ENCODE measurements at places on chromosomes 16 and 17.

GRCh38 chr17:4477255-4477791, 21.4 kb upstream of the SPNS2 start:
- no peak for DNase-seq

DNA sequence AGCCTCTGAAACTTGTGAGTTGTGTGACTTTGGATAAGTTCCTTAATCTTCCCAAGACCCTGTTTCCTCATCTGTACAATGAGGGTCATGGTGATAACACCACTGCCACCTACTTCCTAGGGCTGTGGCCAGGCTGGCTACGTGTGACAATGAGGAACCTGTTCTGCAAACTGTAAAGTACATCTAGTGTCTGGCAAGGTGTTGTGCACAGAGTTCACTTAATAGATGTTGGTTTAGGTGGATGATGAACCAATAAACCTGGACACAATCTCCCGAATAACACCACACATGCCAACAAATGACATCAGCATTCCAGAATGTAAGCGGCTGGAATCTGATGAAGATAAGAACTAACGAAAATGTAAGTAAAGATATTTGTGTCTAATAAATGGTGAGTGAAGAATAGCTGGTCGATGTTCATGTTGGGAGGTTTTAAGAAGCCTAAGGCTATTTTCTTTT, 82.3 kb downstream of the MARCHF10 start:
- no peak for DNase-seq

- DNase-seq: no peak
These were observed 32.7 kb downstream of the AP1G1 start for GRCh38 chr16:71775949-71776348.

- DNase-seq: no peak
These were observed 11.2 kb upstream of the CLEC19A start for GRCh38 chr16:19274165-19274797.

DNA sequence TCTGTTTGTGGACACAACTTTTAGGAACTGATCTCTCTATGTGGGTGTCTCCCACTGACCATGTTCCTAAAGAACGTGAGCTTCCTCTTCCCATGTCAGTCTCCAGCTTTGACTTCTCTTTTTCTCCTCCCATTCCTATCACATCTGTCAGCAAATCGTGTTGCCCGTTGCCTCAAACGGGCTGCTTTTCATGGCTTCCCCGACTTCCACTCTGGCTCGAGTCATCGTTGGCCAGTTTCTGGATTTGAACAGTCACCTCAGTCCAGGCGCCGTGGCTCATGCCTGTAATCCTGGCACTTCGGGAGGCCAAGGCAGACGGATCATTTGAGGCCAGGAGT, 5.4 kb downstream of the ABCC1 start:
- DNase-seq: no peak
